Cortex of kidney (tissue), 1 donor: ENCODE measurements at places on chromosomes 2 and 18.

GRCh38 chr2:140650825-140651224 lies 1480.0 kb downstream of the LRP1B start:
- DNase-seq = no peak

DNA sequence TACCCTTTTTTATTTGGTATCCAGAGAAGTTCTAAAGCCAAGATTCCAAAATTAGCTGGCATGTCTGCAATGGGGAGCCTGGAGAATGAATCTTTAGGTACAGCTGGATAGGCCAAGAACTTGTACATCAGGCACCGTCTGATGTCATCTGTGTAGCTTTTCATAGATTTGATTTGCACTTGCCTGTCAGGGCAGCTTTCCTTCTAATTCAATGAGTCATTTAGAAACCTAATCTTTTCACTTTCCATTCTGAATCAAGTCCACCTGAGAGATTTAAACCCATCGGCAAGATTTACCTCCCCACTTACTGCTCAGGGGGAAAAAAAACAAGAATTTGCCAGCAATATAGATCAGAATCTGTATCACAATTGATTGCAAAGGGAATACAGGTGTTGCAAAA lies 60.9 kb upstream of the ACAA2 start:
- DNase-seq = no peak

- no peak for DNase-seq
Observed at GRCh38 chr18:32669549-32670165, 103.2 kb downstream of the KLHL14 start.

DNA sequence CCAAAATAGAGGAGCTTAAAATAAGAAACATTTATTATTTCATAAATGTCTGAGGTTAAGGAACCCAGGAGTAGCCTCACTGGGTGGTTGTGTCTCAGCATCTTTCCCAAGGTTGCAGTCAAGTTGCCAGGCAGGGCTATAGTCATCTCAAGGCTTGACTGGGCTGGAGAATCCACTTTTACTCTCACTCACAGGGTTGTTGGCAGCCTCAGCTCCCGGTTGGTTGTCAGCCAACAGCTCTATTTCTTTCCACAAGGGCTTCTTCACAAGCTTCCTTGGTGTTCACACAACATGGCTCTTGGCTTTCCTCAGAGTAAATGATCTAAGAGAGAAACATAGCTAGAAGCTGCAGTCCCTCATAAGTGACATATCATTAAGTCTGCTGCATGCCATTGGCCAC lies 55.6 kb upstream of the TEX51 start:
- no peak for DNase-seq

DNA sequence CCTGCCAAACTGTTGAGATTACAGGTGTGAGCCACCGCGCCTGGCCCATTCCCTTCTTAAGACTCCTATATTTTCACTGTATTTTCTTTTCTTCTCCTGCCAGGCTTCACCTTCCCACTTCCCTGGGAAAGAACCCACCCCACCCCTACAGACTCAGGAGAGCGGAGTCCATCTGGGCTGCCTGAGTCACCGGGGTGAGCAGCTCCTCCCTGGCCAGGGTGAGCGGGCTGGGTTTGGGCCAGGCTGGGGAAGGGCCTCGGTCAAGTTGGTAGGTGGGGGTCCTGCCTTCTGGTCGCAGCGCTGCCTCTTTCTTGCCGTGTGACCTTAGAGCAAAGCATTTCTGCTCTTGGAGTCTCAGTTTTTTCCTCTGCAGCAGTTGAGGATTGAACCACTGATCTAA lies 2.1 kb upstream of the GAREM2 start:
- no peak for DNase-seq

DNA sequence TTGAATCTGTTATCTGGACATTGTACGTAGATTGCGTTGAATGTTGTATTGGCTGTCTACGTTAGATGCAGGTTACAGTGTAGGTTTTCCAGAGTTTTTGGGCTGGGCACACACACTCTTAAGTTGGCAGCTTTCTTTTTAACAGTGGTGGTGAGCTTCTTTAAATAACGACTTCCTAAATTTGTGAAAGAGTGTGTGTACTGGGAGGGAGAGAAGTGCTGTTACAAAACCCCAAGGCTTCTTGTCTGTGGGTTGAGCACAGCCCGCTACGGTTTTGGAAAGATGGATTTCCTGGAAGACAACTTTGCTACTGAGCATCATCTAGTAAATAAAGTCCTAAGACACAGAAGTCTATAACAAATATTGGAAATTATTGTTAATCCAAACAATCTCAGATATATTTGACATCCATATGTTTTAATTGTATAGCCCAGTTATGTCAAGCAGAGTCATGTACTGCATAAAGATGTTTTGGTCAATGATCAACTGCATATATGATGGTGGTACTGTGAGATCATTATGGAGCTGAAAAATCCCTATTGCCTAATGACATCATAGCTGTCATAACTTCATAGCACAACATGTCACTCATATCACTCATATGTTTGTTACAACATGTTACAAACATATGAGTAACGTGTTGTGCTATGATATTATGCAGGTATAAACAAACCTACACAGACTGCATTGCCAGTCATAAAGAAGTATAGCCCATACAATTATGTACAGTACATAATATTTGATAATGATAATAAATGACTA lies 7.9 kb upstream of the THUMPD2 start:
- DNase-seq = no peak

DNA sequence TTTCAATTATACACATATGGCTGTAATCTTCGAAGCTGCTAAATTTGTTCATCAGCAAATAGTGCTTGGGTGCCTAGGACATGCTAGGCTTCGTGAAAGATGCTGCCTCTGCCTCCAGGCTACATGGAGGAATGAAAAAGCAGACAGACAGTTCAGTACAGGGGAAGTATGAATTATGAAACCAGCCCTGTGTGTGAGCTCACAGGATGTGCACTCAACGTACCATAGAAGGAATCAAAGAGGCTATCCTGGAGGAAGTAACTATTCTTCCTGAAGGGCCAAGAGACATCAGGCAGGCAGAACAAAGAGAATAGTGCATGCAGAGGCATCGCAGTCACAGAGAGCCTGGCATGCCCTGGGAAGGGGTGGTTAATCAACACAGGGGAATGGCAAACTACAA lies 61.4 kb downstream of the DYM start:
- DNase-seq = no peak

GRCh38 chr18:67840379-67840778 lies 323.9 kb upstream of the DSEL start:
- no peak for DNase-seq

- DNase-seq = no peak
Observed at GRCh38 chr2:186065491-186065890, 326.9 kb downstream of the FSIP2 start.

- DNase-seq = no peak
Observed at GRCh38 chr2:239824046-239824694, 201.0 kb downstream of the NDUFA10 start.

DNA sequence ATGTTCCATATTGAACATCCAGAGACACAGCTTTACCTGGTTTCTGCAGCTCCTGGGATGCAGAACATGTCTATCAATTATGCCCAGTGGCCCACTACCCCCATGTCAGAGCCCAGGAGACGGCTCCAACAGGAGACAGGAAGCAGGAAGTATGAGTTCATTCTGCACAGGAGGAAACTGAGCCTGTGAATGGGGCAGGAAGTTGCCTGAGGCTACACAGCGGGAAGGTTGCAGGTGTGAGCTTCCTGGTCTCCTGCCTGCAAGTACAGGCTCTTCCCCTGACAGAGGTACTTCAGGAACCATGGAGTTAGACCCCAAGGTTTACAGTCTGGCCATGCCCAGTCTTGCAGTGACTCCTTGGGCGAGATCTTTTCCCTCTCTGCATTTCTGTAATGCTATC lies 2.8 kb upstream of the BOK start:
- no peak for DNase-seq

DNA sequence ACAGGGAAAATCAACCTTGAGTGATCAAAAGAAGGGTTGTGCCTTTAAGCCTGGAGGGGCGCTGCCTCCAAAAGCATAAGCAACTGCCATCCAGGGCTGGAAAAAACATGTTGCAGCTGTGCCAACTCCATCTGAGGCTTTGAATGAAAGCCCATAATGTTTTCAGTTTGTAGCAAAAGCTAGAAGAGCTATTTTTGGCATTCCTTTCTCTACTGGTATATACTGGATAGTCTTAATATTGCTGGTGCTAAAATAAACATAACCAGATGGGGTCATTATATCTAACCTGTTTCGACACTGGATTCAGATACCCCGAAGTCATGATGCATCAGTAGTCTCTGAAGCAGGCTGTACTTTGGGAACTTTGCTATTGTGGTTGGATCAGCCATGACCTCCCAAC lies 25.1 kb downstream of the ANXA4 start:
- no peak for DNase-seq

DNA sequence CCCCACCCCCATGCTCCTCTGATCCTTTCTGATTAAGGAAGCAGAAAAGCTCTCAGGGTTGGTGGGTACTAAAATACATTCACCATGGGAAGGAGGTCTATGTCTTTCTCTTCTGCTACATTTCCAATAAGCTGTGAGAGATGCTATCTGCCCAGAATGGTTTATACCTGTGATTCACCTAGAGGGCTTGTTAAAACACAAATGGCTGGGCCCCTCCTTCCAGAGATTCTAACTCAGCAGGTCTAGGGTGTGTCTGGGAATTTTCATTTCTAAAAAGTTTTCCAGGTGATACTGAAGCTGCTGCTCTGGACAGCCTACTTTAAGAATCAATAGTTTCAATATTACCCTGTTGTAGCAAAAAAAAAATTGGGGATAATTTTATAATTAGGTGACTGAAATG lies 772.2 kb upstream of the ZEB2 start:
- DNase-seq = no peak

DNA sequence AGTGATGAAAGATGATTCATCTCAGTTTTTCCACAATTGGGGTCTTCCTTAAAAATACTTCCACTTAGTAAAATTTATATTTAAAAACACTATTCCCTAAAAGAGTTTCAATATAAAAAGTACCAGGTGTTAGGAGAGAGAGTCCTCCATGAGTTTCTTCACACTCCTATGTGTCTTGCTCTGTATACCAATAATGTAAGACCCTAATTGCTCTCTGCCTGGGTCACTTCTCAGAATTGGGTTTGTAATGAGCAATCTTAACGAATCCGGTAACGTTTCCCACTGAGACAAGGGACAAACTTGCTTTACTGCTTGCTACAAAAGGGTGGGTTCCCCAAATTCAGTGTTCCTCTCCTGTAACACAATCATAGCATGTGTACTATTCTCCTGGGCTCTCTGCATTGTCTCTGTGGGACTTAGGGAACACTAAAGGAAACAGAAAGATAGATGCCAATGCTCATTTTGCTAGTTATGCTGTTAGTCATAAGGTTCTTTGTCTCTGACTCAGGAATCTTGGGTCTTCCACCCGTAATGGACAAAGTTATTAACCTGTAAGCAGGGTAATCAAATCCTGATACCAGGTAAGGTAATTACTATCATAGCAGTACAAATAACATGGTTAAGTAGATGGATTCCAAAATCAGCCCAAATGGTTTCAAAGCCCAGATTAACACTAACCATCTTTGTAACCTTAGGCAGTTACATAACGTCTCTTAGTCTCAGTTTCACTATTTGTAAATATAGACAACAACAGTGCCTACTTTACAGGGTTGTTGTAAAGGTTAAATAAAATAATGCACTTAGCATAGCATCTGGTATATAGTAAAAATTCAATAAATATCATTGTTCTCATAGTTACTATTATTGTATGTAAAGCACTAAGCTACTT lies 46.3 kb downstream of the ITSN2 start:
- no peak for DNase-seq

DNA sequence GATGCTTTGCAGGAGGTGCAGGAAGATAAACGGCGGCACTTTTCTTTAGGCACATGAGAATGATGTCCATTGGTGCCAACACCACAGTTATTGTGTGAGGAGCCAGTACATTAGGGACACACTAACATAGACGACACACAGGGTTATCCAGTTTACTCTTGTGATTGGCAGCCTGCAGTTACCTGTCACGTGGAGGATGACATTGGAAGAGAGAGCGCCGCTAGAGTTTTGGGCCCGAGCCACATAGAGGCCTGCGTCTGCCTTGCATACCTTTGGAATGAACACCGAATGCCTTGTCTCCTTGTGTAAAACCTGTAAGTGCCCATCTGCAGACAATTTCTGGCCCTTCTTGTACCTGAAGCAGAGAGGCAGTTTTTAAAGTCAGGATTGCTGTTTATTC lies 26.9 kb upstream of the TTN start:
- DNase-seq = no peak

DNA sequence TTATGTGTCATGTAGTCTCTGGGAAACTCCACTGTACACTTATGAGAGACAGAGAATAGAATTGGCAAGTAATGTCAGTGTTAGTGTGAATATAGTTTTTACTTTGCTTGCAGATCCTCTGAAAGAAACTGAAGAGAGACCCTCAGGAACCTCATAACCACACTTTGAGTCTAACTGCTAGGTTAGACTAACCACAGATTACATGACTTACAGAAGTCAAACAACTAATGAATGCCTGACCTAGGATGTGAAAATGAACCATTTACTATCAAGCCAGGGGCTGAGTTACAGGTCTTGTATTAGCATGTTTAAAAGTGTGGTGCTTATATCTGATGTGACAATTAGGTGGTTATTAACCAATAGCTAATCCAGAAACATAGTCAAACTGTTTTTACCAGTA lies 280.4 kb upstream of the LRATD1 start:
- DNase-seq = no peak

DNA sequence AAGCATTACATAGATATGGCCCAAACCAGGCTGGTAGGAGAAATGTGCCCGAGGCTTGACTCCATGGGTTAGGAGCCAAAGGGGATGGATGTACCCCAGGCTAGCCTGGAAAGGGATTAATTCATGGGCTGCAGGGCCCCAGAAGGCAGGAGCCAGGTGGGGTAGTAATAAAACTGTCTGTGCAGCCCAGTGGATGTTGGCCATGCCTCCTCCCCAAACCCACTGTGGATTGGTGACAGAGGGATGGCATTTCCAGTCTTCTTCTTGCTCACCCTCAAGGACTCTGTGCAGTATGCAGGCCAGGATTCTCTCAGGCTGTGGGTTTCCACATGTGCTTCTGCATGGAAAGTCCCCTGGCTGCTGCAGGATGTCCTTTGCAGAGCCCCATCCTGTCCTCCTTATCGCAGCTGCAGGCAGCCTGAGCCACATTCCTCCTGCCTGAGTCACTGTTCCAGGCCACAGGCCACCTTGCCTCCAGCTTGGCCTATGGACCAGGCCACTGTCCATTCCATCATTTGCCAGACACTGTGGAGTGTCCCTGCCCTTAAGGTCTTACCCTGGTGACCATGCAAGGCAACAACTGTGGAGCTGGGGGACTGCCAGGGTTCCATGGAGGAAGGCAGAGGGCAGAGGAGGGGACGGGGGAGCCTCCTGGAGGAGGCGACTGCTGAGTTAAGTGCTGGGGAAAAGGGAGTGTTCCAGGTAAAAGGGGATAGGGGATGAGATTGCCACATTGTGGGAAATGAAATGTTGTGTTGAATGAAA lies 38.9 kb downstream of the INO80C start:
- no peak for DNase-seq

- no peak for DNase-seq
Observed at GRCh38 chr2:216257089-216257488, 115.2 kb downstream of the MARCHF4 start.
